ENCODE measurements at places on chromosomes 2 and 18.
A peak's percentile ranks its signal among the peaks of the same experiment; 100 is the strongest.

GRCh38 chr2:29213888-29214291 is 98.7 kb downstream of the CLIP4 start:
- no peak for DNase-seq

DNA sequence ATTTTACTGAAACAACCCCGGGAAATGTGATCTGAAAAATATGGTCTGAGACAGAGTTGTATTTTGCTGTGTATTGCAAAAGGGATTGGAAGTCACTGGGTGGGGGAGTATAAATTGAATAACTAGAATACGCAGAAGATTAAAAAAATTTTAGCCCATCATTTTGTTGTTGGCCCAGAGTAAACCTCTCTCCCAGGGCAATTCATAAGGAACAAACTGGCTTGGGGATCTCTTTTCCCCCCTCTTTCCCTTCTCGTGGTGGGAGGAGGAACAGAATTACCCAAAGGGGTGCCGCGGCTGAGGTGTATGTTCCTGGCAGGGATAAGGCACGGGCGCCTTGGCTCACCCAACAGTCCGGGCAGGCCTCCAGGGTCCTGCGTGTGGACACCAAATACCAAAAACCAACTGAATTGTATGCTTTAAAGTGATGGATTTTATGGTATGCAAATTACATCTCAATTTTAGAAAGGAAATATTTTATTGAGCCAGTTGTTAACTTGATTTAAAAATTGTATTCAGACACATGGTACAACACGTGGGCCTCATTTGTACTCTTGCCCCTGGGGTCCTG is 121.2 kb upstream of the SPRED2 start:
- no peak for DNase-seq

GRCh38 chr2:235543128-235543750 is 49.4 kb downstream of the AGAP1 start:
- no peak for DNase-seq

DNA sequence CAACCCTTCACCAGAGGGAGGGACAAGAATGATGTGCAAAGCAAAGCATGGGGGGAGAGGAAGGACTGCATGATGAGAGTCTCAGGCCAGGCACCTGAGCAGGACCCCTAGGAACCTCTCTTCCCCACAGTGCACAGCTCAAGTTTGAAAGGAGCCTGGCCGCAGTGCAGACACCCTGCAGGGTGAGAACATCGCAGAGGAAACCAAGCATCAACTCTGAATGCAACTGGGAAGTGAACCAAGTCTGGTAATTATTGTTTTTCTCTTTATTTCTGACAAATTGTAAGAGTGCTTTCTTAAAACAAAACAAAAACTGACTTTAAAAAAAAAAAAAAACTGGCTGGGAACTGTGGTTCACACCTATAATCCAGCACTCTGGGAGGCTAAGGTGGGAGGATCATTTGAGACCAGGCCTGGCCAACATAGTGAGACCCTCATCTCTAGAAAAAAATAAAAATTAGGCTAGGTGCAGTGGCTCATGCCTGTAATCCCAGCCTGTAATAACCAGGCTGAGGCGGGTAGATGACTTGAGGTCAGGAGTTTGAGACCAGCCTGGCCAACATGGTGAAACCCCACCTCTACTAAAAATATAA is 15.3 kb downstream of the NPC1 start:
- DNase-seq, result no peak

GRCh38 chr2:5867056-5867455 is 174.9 kb downstream of the SOX11 start:
- no peak for DNase-seq

DNA sequence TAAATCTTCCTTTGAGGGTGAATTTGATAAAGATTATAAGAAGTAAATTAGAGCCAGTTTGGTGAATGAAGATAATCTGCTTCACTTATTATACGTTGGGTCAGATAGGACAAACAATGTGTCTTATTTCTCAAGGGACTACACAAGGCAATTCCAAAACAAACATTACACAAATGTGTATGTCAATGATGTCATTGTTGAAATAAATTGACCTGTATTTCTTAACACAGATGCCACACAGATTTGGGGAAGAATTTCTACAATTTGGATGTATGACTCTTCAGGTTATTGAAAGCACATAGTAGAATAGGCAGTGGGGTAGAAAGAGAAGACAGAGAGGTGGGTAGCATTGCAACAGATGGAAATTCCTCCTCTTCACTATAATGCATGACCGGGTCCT is 6.9 kb upstream of the CRIM1 start:
- no peak for DNase-seq

DNA sequence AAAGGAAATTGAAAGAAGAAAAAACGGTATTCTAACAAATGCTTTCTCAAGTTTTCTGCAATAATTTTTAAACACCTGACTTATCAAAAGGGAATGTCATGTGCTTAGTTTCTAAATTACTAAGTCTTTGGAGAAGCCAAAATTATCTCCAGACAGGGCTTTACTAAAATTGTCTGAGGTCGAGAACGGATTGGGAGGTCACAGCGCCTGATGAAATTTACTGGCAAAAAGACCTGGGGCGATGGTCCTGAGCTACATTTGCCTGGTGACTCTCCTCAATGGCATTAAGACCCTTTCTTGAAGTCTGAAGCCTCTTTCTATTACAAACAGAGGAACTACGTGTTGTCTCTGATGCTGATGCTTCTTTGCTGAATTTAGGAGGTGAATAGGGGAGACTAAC is 291.8 kb upstream of the SESTD1 start:
- no peak for DNase-seq

GRCh38 chr18:12658426-12659138 is 675 bp upstream of the SPIRE1 start:
- DNase-seq, result no peak

DNA sequence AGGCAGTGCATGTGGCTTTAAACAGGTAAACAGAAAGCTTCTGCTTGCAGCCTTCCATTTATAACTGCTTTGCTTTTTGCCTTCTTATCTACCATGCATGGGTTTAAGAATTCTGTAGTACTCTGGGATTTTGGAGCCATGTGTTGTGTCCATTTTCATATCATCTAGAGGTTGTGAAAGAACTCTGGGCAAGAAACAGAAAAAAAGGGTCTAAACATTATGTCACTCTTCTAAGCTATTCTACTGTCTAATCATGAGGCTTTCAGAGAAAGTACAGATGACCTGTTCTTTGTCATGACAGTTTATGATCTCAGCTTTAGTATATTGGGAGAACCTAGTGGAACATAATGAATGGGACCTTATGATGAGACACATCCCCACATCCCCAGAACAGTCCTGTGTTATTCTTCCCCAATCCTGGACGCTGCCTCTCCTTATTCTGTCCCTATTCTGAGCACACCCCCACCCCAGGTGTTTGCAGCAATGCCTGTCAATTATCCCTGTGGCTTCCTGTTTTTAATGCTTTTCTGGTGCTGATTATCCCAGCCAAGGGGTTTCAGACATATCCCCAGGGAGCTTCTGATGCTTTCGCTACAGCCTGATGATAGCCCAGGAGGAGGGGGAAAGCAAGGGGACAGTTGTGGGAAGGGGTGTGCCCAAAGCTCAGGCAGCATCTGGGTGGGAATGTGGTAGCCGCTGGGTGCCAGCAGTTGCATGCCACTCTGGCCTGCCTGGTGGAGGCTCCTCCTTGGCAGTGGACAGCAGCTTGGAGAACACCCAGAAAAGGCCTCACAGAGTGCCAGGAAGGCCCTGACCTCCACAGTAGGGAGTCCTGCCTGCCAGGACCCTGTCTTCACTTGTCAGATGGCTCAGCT is 169.5 kb upstream of the MAP3K20 start:
- no peak for DNase-seq

GRCh38 chr2:27370816-27371620 is 602 bp downstream of the SNX17 start:
- DNase-seq, result no peak

- no peak for DNase-seq
Measured at GRCh38 chr2:213220967-213221603, 63.2 kb upstream of the SPAG16 start.

GRCh38 chr2:45741161-45741850 is 89.8 kb downstream of the PRKCE start:
- DNase-seq, result no peak

DNA sequence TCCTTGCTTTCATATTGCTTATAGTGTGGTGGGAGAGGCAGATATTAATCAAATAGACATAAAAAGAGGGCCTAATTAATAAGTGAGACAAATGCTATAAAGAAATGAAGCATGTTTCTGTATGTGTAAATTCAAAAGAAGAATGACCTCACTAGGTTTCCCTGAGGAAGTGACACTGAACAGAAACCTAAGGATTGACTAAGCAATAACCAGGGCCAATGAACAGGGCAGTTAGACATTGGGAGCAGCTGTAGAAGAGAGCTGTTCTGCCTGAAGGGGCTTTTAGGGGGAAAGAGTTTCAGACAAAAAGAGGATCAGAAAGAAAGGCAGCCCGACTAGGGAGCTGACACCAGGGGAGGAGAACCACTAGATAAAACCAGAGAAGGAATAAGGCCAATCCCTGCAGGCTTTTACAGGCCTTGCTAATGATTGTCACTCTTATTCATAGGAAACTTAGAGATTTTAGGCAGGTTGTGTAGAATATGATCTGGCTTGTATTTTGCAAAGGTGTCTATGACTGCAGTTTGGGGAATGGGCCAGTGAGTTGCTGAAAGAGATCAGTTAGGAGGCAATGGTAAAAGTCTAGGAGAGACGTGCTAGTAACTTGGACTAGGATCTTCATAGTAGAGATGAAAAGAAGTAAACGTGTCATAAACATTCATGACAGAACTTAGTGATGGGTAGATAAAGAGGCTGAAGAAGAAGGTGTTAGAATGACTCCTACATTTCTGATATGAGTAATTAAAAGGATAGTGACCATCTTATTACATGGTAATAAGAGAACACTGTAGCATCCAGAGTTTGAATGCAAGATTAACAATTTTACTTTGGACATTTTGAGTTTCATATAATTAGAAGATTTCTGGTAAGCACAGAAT is 26.8 kb upstream of the NABP1 start:
- DNase-seq, result no peak

GRCh38 chr2:182281276-182281675 is 145.6 kb downstream of the PDE1A start:
- no peak for DNase-seq

GRCh38 chr2:182080493-182080892 is 94.8 kb downstream of the PPP1R1C start:
- no peak for DNase-seq

DNA sequence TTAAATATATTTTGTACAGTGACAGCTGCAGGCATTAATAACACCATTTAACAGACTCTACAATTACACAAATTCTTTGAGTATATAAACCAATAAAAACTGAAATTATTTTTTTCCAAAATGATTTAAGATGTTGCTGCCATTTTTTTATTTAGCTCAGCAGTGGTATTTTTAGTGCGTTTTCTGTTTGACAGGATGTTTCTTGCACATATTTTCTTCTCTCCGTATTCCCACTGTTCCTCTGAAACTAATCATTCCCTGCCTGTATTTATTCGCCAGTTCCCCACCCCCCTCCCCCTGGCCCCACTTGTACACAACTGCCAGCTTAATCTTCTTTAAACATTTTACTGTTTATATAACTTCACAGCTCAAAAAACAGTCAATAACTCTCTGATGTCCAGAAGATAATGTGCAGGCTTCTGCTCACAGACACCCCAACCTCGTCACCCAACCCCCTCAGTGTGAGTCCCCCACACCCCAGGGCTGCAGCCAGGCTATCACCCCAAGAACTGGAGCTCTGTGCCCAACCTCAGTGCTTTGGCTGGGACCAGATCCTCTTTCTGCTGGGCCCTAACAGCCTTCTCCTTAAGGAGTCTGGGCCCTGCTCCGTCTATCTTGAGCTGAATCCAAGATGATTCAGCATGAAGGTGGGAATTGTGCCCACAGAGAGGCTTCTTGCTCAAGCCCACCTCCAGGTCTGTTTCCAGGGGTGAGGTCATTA is 41.6 kb upstream of the MAP4K4 start:
- DNase-seq, result peak; percentile 23

DNA sequence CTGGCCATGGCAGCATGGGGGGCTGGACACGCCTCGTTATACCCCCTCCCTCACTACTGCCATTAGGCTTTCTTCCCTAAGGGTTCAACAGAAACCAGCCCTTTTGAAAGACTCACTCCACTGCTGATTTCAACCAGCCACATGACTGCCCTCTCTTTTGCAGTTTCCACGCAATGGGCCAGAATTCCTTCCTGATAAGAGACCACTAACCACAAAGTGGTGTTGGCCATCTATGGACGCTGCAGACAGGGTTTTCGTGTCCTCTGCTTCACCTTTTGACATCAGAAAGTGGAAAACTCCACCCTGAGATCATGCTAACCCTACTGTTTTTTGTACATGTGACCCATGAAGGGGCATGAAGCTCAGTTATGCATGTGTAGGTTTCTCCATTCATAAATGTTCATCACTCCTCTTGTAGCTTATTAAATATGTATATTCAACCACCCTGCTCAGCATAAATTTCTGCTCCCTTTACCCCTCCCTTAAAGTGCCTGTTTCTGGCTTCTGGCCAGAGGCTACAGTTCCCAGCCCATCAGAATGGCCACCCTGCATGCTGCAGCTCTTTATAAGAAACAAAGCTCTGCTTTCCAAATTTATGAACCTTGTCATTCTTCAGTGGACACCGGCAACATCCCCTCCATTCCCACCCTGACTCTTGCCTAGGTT is 106.6 kb upstream of the MSH6 start:
- DNase-seq, result no peak

GRCh38 chr2:166155589-166155988 is 27.8 kb upstream of the SCN1A start:
- DNase-seq, result no peak

GRCh38 chr18:3111523-3112240 is 98.7 kb upstream of the LPIN2 start:
- no peak for DNase-seq

- DNase-seq, result no peak
Measured at GRCh38 chr18:9211955-9212354, 75.4 kb downstream of the ANKRD12 start.

DNA sequence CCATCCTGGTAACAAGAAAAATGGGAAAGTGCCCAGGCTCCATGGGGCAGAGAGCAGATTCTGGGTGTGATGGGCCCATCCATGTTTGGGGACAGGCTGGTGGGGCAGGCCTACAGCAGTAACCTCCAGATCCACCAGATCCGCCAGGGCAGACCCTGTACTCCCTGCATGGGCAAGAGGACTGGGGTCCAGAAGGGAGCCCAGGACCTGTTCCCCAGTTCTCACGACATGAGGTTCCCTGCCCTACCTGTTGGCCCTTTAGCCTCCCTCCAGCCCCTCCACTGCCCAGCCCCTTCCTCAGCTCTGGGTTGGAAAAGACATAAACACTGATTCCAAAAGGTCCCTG is 38.7 kb downstream of the EMX1 start:
- DNase-seq, result no peak

GRCh38 chr2:234275515-234275914 is 221.4 kb downstream of the ARL4C start:
- no peak for DNase-seq

DNA sequence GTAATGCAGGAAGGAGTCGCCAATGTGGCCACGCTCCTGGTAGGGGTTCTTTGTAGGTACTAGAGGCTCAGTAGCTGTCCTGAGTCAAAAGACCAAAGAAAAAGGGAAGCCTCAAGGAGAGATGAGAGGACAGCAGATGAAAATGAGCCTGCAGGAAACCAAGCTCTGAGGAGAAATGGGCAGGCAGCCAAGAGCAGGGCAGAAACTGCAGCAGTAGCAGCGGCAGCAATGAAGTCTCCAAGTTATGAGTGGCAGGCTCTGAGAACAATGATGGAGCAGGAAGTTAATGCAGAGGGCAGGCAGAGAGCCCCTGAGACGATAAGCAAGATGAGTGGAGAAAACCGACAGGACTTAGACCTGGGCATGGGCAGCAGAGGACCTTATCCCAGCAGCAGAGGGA is 48.2 kb upstream of the TMEM200C start:
- no peak for DNase-seq

GRCh38 chr2:147081831-147082230 is 763.0 kb upstream of the ACVR2A start:
- DNase-seq, result no peak
